ENCODE measurements at places on chromosomes 16 and 17.

GRCh38 chr17:45677770-45678169 lies 106.3 kb upstream of the CRHR1 start:
- no peak for DNase-seq

- no peak for DNase-seq
Observed at GRCh38 chr17:81102352-81102751, 63.0 kb upstream of the PVALEF start.

DNA sequence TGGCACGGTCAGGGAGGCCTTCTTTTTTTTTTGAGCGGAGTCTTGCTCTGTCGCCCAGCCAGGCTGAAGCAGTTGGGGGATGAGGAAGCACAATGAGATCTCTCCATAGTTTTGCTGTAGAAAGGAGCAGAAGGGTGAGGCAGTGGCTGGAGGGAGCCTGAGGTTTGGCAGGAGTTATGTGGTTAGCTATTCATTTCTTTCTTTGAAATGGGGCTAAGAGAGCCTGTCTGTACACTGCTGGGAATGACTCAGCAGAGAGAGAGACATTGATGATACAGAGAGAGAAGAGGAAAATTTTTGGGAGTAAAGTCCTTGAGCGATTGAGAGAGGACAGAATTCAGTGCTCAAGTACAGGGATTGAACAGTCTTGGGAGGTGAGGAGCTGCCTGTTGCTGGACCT lies 22.1 kb downstream of the NOS2 start:
- DNase-seq, result peak; percentile 27

DNA sequence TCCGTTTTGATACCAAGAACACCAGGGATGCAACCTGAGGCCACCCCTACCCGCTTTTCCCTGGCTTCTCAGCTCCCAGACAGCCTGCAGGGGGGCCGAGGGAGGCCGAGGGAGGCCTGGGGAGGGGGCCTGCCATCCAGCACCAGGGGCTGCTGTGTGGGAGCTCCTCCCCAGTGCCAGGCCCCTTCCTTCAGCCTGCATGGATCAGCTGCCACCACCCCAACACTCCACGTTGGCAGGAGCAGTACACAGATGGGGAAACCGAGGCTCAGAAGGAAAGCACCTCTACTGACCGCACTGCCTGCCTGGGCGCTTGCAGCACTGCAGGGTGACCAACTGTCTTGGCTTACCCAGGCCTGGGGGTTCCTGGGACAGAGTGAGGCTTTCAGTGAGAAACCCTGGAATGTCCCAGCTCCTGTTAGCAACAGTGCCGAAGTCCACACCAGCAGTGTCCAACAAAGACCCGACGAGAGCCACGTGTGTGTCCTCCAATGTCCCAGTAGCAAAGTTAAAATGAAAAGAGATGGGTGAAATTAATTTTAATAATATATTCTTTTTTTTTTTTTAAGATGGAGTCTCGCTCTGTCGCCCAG lies 5.3 kb upstream of the OSGIN1 start:
- DNase-seq, result no peak

- no peak for DNase-seq
Observed at GRCh38 chr16:73798471-73798870, 498.1 kb upstream of the PSMD7 start.

- peak; percentile 72 for DNase-seq
Observed at GRCh38 chr17:40533896-40534295, 31.4 kb downstream of the CCR7 start.

DNA sequence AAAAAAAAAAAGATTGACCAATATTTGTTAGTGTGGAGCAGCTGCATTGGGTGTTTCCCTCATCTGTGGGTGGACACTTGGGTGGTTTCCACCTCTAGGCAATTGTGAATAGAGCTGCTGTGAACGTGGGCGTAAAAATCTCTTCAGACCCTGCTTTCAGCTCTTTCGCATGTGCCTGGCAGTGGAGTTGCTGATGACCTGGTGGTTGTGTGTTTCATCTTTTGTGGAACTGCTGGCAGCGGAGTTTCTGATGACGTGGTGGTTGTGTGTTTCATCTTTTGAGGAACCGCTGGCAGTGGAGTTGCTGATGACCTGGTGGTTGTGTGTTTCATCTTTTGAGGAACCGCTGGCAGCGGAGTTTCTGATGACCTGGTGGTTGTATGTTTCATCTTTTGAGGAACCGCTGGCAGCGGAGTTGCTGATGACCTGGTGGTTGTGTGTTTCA lies 21.4 kb downstream of the ZC3H18 start:
- peak; percentile 29 for DNase-seq

DNA sequence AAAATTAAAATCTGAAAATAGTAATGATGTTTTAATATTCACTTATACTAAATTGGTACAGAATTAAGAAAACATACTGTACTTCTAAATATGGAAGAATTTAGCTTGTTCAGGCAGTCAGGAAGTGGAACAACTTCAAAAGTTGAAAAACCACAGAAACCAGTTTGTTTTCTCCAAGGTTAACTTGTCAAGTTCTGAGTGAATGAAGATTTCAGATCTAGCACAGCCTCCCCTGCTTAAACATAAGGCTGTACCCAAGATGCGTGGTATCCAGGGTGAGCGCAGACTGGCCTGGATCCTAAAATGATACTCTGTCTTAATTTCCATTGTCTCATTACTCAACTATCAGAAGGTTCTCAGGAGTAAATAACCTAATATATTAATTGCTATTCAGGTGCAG lies 730.7 kb upstream of the KIF2B start:
- no peak for DNase-seq

- peak; percentile 86 for DNase-seq
Observed at GRCh38 chr17:80575057-80575875, 30.6 kb downstream of the RPTOR start.

DNA sequence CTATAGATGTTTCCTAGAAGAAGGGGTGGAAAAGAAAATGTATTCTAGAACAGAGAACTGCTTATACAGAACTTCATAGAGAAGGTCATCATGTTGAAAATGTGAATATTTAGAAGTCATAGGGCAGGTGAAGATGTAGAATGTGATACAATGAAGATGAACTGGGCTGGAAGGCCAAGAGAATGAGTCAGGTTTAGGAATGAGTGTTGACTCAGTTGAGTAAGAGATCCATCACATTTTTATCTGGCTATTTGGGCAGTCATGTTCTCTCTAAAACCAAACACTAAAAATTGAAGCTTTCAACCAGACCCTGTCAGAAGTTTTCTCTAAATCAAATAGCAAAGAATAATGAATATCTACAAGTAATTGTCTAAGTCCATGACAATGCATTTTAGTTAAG lies 660.5 kb downstream of the KCNJ2 start:
- DNase-seq, result peak; percentile 27

DNA sequence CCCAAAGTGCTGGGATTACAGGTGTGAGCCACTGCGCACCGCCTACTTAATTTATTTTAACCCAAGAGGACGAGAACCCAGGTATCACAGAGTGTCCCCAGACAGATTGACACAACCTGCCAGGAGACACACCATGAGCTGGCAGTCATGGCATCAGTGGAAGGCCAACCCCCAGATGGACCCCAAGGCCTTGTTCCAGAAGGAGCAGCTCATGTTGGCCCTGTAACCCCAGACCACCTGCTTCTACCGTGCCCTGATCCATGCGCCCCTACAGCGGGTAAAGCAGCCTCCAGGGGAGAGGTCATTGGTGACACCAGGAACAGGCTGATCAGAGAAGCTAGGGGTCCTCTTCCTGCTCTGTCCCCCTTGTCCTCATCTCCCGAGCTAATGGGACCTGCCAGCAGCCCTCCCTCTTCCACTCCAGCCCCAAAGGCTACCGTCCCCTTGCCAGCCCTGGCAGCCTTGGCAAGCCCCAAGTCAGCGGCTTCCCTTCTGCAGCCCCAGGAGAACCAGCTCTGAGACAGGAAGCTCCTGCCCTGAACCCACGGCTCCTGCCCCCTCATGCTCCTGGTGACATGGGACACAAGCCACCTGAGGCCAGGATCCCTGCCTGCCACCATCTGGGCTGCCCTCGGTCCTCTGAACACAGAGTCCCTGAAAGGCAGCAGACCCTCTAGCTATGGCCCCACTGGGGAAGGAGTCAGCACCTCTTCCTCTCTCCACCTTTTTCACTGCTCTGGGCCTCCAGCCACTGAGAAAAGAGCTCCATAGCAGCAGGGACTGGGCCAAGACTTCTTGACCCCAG lies 6.3 kb downstream of the SULT1A1 start:
- DNase-seq, result no peak

GRCh38 chr16:22674832-22675191 lies 139.2 kb upstream of the HS3ST2 start:
- DNase-seq, result no peak

All from cardiac fibroblast (primary cell).